AG09309 (cell line): ENCODE measurements at places on chromosomes 5 and 9.

DNA sequence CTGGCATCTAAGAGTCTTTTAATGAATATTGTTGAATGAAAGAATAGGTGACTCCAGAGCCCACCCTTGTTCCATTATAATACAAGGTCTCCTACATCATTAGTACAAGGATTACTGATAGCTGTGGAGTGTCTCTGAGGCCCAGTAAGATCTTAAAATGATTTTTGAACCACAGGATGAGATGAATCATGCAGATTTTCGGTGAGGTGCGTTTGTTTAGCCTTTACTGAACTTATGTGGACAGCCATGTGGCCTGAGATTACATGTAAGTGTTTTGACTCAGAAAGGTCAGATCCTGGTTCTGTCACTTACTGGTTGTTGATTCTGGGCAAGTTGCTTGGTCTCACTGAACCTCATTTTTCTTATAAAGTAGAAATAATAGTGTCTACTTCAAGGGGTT lies 21.6 kb downstream of the NFX1 start:
- no peak for DNase-seq

DNA sequence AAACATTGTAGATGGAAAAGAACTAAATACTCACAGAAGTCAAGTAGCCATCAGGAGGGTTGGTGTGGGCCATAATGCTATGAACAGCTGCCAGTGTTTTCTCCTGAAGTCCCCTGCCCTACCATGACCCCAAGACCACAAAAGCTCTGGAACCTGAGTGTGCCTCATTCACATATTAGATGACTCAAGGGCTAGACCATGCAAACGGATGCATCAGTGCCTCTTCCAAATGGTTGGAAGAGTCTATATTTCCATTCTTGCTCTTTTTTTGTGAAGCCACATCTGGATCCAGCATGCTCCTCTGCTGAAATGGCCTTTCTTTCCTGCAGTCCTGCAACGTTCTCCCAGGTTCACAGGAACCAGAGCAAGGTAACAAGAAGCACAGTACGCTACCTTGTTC lies 136.6 kb upstream of the EPB41L4A start:
- DNase-seq = no peak

GRCh38 chr9:133647765-133648469 lies 11.8 kb downstream of the DBH start:
- no peak for DNase-seq

DNA sequence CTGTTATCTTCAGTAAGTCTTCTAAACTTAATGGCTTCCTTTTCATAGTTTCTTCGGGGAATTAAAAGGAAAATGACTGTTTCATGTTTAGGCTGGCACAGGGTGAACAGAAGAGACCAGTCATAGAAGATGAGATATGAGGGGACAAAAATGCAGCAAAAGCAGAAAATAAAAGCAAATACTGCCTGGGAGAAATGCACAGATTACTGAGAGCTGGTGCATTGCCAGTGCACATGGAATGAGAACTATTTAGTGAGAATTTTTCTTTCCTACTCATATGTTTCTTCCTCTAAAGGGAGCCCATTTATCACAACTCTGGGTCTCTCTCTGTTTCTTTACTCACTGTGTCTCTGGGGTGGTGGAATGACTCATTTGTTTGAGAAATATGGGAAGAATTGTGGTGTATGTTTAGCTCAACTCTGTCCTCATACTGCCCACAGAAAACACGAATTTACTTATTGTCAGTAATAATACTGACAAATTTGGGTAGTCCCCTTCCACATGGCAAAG lies 25.9 kb upstream of the ANKRD55 start:
- DNase-seq = peak; percentile 87

- no peak for DNase-seq
These were observed 51.0 kb upstream of the PSD2 start for GRCh38 chr5:139744471-139745131.
